ENCODE measurements at places on chromosomes 12 and 14.

DNA sequence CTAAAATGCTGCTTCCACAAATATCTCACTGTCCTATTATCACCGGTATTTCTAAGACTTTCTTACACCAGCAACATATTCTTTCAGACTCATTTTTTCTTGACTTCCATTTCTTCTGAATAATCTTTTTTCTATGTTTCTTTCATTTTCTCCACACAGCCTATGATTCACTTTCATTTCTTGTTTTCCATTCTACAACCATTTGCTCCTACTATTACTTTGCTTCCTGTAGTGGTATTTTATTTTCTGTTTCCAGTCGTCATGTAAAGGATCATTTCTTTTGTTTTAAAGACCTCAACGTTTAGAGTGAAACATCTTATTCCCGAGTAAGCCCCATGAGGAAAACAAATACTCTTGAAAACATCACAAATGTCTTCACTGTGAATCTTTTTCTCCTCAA is 182.2 kb upstream of the MDGA2 start:
- no peak for DNase-seq

DNA sequence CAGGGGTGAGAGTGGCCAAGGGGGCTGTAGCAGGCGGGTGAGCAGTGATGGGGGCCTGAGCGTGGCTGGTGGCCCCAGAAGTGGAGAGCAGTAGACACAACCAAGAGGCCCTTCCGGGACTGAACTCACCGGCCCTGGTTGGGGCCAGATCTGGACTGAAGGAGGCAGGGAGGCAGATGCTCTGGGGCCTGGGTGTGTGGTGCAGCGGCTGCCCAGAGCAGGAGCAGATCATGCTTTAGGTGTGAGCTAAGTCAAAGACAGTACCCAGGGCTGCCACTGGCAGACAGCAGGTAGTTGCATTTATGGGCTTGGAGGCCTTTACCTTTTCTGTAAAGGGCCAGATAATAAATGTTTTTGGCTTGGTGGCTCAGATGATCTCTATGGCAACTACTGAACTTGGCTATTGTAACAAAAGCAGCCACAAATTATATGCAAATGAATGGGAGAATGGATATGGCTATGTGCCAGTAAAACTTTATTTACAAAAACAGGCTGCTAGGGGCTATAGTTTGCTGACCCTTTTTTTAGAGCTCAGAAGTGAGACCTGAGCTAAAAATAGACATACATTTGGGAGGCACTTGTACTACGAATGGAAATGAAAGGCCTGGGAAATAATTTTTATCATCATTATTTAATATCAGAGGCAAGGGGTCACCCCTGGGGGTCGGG is 25.6 kb downstream of the SETD1B start:
- no peak for DNase-seq

- peak; percentile 88 for DNase-seq
Measured at GRCh38 chr12:93819050-93819491, 141.9 kb downstream of the CRADD start.

- no peak for DNase-seq
Measured at GRCh38 chr12:6768990-6769389, 2.8 kb downstream of the PTMS start.

DNA sequence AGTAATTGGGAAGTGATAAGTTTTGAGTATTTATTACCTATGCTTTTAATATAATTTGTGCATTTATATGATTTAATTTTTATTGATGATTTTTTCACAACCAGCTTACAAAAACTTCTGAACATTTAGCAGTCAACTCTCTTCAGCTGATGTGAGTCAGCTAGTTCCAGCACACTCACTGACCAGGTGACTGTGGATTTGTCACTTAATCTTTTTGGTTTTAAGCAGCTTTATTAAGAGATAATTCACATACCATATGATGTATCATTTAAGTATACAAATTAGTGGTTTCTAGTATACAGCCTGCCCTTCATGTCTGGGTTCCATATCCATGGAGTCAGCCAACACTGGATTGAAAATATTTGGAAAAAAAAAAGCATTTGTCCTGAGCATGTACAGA is 103.5 kb downstream of the SYNE2 start:
- no peak for DNase-seq

DNA sequence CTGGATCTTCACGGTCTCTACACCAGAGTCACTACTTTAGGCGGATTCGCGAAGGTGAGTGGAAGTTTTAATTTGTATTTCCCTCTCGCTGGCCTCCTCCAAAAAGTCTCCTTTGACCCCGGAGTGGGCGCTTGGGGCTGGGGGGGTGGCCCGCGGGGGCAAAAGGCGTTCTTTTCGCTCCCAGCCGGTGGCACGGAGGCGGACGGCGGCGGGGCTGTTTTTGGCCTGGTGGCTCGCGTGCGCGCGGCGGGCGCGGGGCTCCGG is 510 bp downstream of the ARID2 start:
- no peak for DNase-seq

DNA sequence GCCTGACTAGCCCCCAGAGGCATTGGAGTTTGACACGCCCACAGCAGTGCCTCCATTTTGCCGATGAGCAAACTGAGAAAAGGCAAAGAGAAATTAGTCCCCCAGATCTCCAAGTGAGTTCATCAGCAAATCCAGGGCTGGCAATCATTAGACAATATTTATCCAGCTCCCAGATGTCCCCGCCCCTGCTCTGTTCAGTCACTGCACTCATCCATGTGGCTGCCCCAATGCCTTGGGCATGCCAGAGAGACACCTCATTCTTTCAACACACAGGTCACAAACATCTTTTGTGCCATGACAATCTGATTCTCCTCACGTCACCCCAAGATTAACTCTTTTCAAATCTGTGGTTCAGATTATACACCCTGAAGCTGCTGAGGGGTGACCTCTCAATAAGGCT is 43.5 kb downstream of the DPF3 start:
- peak; percentile 30 for DNase-seq

DNA sequence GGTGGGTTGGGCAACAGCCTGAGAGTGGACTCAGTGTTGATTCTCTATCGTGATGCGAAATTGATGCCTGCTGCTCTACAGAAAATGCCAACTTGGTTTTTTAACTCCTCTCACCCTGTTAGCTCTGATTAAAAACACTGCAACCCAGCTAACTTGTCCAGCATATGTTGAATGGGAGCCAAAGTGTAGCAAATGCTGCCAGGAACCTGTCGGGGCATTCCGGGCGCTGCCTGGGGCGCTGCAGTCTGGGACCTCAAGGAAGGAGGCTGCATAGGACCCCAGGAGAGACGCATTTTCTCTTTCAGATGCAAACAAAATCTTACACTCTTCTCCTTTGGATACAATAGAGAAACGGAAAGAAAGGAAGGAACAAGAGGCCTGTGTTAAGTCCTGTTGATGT is 3.9 kb downstream of the B3GNT4 start:
- DNase-seq: no peak

DNA sequence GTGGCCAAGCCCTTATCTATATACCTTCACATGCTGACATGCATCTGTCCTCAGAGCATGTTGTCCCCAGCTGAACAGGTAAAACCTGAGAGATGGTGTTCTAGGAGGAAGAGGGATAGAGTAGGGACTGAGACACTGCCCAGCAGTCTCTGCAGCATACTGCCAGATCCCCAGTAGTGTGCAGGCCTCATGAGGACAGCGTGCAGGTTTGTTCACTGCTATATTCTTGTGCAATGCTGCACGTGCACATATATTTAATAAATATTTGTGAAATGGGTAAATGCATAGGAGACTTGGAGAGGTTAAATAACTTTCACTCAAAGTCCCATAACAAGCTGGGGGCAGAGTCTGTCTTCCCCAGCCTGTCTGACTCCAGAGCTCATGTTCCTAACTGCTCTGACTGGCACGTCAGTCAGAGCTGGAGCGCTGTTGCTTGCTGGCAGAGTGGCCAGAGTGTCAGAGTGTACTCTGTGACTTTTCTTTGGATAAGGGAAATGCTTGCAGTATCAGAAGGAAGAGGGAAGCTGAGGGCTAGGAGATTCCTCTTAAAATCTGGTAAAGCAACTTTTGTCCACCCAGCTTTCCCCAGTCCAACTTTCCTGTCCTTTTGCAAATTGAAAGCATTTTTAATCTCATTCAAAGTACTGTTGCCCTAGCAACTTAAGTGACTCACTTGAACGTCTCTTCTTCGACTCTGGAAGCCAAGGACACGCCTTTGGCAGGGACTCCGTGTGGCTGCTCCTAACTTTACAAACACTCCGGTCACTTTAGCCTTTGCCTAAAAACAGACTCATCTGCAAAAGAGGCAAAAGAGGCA is 14.9 kb upstream of the POLR3B start:
- peak; percentile 26 for DNase-seq

GRCh38 chr12:64665514-64665913 is 55.2 kb downstream of the RASSF3 start:
- no peak for DNase-seq

DNA sequence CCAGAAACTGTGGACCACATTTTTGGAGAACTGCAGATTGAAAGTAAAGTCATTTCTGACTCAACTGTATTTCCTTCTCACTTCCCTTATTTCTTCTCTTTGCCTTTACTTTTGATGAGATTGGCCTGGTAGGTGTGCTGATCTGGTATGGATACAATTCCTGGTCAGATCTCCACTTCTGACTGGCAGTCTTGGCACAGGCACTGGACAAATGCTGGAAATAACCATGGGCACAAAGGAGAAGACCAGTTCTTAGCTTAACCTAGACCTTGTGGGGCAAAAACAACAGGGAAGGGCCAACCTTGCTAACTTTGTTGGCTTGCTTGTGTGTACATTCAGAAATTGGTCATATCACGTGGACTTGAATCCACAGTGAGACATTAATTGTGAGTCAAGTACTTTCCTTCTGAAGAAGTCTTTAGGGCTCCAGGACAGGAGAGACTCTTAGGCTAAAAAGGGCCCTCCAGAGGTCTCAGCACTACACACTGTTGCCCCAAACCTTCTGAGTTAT is 75.0 kb downstream of the DIP2B start:
- DNase-seq: no peak

All from Ammon's horn (tissue), 1 donor.